Muscle of arm (tissue), 14 donors: ENCODE measurements at places on chromosomes 4 and X. TPM values are rescaled to one million over a fixed set of nuclear protein-coding genes. Genes with fewer than 3 reads are reported as not detected.

GRCh38 chr4:144204431-144204830, 63.9 kb upstream of the GYPA start:
- DNase-seq = no peak

- no peak for DNase-seq
Observed at GRCh38 chrX:133412665-133413064, 2.6 kb downstream of the GPC4 start.

GRCh38 chr4:75434105-75434504, 80.1 kb downstream of the RCHY1 start:
- DNase-seq = no peak

GRCh38 chr4:46927201-46927600, 18.2 kb upstream of the COX7B2 start:
- no peak for DNase-seq

- no peak for DNase-seq
Observed at GRCh38 chr4:76622717-76623116, 187.7 kb downstream of the SHROOM3 start.

DNA sequence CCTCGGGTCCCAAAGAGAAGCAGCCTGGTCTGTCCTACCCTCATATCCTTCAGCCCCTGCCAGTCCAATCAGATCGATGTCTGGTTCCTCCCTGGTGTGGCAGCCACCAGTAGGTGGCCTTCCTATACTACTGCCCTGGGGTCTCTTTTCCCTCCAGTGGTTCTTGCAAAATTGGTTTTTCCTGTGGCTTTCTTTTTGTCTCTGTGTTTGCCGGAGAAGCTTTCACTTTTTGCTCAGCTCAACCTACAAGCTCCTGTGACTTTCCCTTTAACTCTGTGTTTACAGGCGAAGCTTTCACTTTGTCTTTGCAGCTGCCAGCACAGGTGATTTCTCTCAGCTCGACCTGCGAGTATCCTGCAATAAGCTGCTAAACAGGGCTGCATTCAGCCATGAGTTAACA, 46.8 kb downstream of the UGT2A3 start:
- no peak for DNase-seq

DNA sequence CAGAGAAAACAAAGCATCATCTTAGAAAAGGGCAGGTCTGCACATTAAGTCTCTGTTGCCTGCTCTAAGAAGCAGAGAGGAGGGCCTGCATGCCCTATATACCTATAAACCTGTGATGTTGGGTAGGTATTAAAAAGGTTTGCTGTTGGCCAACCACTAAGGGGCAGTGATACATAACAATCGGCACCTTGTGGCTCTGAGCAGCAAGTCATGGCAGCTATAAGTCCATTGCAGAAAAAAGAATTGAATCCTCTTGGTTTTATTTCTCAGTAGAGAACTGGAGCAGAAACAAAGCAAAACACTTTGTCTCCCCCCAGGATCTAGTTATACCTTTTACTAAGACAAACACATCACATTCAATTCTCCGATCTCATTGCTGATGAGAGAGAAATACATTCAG, 1364.4 kb downstream of the STIM2 start:
- DNase-seq = no peak

DNA sequence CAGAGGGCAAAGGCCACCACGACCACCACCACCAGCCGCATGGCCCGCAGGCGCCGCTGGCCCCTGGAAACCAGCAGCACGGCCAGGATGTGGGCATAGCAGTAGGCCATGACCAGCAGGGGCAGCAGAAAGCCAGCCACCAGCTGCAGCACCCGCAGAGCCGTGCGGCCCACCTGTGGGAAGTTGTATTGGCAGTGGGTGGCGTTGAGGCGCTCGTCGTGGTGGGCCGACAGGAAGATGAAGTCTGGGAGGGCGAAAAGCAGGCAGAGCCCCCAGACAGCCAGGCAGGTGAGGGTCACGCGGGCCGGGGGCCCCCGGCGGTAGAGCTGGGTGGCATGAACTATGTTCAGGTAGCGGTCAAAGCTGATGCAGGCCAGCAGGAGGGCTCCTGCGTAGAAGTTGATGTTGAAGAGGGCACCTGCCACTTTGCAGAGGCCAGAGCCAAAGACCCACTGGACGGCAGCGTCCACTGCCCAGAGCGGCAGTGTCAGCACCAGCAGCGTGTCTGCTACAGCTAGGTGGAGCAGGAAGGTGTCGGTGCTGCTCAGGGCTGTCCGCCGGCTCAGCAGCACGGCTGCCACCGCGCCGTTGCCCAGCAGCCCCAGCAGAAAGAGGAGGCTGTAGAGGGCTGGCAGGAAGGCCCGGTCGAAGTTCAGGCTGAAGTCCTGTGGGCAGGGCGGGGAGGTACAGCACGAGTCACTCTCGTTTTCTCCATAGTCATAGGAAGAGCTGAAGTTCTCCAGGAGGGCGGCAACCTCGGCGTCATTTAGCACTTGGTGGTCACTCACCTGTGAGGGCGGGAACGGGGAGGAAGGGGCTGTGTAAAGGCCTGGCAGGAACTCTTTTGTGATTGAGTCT, 1.4 kb downstream of the CXCR3 start:
- no peak for DNase-seq

- peak; percentile 53 for DNase-seq
Observed at GRCh38 chr4:41548305-41548880, 10.4 kb downstream of the LIMCH1 start.

DNA sequence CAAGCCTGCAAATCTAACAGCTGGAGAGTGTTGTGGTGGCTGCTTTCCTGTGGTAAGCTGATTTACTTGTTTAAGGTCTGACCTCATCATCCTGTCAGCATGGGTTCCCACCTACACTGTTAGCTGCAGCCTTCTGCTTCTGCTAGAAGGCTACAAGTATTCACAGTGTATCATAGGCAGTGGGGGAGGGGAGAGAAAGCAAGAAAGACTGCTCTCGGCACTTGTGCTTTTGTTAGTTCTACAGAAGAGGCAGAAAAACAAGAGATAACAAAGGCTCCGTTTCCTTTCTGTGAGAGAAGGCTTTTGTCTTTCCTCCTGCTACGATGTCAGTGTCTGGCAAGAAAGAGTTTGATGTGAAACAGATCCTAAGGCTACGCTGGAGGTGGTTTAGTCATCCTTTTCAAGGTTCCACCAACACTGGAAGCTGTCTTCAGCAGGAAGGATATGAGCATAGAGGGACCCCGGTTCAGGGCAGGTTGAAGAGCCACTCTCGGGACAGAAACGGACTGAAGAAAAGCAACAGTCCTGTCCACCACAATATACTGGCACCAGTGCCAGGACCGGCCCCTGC, at the start of gene KLHL4:
Gene KLHL4, plus strand, starts transcription at position 232 of the 571 bp plus-strand sequence. Its CDS starts 92 bp downstream, at position 324.
- DNase-seq = peak; percentile 24

GRCh38 chr4:73855406-73855805, 2.3 kb downstream of the PF4V1 start:
- DNase-seq = no peak

GRCh38 chr4:132642016-132642817, 506.9 kb upstream of the PCDH10 start:
- peak; percentile 25 for DNase-seq

DNA sequence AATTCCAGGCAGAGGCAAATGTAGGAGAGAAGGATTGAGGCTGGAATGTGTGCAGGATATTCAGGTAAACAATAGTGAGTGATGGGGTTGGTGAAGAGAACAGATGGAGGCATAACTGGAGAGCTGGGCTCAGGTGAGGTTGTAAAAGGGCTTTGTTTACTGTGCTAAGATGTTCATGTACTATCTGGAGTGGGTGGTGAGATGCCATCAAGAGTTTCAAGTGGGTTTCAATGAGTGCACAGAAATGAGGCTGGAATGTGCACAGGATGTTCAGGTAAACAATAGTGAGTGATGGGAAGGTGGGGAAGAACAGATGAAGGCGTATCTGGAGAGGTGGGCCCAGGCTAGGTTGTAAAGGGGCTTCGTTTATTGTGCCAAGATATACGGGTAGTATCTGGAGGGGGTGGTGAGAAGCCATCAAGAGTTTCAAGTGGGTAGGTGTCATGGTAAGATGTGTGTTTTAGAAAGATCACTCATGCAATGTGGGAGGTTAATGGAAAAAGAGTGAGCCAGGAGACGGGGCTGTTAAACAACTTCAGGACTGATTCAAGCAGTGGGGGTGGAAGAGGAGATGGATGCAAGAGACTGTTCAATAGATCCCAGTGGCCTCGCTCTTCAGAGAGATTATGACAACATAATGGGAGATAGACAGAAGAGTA, 25.4 kb upstream of the NMU start:
- no peak for DNase-seq

DNA sequence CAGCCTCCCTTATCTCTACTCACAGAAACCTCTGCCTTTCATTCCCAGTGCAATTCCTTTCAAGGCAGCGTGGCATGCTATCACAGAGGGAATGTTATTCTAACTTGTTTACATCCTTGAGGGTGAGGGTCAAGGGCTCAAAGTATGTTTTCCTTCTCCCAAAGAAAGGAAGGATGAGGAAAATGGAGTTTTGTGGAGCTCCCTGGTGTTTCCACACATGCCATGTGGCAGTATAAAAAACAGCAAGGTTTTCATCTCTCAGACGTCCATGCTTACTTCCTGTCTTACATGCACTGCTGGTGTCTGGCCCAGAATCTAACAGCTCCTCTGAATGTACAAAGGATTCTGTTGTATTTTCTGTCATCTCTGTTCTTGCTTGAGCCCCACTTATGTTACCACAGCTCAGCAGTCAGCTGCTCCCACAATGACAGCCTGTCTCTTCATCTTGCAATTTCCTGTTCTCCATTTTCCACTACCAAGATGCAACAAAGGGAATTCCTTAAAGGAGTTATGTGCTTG, 128.0 kb downstream of the SNCA start:
- no peak for DNase-seq

GRCh38 chr4:157005193-157005592, 33.6 kb upstream of the PDGFC start:
- no peak for DNase-seq

DNA sequence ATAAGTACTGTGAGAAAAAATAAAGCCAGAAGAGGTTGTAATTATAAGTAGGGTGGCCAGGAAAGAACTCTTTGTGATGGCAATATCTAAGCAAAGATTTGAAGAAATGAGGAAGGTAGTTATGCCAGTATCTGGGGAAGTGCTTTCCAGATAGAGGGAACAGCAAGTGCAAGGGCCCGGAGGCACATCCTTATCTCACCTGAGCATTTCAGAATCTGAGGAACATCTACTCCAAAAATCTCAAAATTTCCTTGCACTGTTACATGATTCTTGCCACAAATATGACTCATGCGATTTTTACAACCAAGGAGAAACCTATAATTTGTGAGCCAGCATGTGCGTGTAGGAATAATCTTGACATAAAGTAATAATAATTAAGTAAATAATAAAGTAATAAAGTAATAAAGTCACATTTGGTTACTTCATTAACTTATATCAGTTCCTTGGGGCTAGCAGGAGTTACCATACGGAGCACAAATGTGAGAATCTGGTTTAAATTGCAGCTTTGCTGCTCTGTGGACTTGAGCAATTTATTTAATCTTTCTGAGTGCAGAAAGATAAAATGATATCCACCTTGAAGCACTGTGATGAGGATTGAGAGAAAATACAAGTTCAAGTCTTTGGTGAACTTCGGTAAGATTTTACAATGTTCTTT, 105.1 kb upstream of the SLC34A2 start:
- no peak for DNase-seq

DNA sequence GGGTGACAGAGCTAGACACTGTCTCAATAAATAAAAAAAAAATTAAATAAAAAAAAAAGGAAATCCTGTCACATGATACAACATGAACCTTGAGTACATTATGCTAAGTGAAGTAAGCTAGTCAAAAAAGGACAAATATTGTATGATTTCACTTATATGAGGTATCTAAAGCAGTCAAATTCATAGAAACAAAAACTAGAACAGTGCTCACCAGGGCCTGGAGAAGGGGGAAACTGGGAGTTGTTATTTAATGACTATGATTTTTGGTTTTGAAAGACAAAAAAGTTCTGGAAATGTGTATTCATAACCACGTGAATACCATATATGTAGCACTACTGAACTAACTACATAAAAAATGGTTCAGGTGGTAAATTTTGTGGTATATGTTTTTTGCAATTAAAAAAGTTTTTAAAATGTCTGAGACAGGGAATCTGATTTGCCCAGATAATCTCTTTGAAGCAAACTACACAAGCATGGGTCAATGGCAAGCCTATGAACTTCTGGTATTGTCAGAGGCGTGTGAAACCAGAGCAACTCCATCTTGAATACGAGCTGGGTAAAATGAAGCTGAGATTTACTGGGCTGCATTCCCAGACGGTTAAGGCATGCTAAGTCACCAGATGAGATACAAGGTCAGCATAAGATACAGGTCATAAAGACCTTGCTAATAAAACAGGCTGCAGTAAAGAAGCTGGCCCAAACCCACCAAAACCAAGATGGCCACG, 42.3 kb downstream of the ANAPC10 start:
- no peak for DNase-seq

GRCh38 chrX:135625995-135626394, 87.4 kb upstream of the CT45A1 start:
- peak; percentile 4 for DNase-seq

DNA sequence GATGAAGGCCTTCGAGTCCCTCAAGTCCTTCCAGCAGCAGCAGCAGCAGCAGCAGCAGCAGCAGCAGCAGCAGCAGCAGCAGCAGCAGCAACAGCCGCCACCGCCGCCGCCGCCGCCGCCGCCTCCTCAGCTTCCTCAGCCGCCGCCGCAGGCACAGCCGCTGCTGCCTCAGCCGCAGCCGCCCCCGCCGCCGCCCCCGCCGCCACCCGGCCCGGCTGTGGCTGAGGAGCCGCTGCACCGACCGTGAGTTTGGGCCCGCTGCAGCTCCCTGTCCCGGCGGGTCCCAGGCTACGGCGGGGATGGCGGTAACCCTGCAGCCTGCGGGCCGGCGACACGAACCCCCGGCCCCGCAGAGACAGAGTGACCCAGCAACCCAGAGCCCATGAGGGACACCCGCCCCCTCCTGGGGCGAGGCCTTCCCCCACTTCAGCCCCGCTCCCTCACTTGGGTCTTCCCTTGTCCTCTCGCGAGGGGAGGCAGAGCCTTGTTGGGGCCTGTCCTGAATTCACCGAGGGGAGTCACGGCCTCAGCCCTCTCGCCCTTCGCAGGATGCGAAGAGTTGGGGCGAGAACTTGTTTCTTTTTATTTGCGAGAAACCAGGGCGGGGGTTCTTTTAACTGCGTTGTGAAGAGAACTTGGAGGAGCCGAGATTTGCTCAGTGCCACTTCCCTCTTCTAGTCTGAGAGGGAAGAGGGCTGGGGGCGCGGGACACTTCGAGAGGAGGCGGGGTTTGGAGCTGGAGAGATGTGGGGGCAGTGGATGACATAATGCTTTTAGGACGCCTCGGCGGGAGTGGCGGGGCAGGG, 568 bp downstream of the HTT start:
- peak; percentile 62 for DNase-seq

The TBC1D9 gene
- 18.2 TPM for polyA plus RNA-seq

The SLC10A4 gene
- 0.88 TPM for polyA plus RNA-seq

The TBX22 gene
- not detected for polyA plus RNA-seq

The CXCR3 gene
- 0.10 TPM for polyA plus RNA-seq

The DNAAF6 gene
- not detected for polyA plus RNA-seq

The PWWP3B gene
- 14.6 TPM for polyA plus RNA-seq
